ENCODE measurements at places on chromosomes 12 and 14.

- peak; percentile 93 for DNase-seq
These were observed 42.6 kb upstream of the MED13L start for GRCh38 chr12:116319898-116320621.

- no peak for DNase-seq
These were observed 944 bp upstream of the DHRS7 start for GRCh38 chr14:60166142-60166541.

GRCh38 chr14:45426685-45427282 is 173.8 kb upstream of the MIS18BP1 start:
- no peak for DNase-seq

GRCh38 chr12:22275843-22276242 is 58.7 kb downstream of the ST8SIA1 start:
- DNase-seq = no peak

GRCh38 chr12:106771425-106771824 is 3.1 kb upstream of the RIC8B start:
- no peak for DNase-seq

- no peak for DNase-seq
These were observed 59.5 kb downstream of the LRIG3 start for GRCh38 chr12:58860788-58861240.

GRCh38 chr12:22828066-22828465 is 203.1 kb downstream of the ETNK1 start:
- DNase-seq = no peak

DNA sequence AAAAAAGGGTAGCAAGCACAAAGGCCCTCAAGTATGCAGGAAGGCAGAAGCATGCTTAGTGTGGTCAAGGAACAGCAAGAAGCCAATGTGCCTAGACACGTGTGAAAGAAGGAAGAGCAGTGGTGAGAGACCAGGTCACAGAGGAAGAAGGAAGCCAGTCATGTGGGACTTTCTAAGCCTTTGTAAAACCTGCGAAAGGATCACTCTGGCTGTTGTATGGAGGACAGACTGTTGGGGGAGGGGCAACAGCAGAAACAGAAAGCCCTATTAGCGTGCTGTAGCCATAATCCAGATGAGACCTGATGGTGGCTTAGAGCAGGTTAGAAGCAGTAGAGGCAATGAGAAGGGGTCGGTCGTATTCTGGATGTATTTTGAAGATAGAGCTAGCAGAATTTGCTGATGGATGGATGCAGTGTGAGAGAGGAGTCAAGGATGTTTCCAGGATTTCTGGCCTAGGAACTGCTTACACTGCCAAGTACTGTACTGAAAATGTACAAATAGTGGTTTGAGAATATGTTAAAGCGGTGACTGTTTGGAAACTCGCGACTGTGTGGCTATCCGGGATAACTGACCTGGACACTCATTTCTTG is 5.7 kb upstream of the MLF2 start:
- no peak for DNase-seq

GRCh38 chr12:13786646-13787045 is 194.8 kb downstream of the GRIN2B start:
- DNase-seq = no peak

GRCh38 chr14:64721899-64722298 is 17.7 kb downstream of the PLEKHG3 start:
- DNase-seq = no peak

DNA sequence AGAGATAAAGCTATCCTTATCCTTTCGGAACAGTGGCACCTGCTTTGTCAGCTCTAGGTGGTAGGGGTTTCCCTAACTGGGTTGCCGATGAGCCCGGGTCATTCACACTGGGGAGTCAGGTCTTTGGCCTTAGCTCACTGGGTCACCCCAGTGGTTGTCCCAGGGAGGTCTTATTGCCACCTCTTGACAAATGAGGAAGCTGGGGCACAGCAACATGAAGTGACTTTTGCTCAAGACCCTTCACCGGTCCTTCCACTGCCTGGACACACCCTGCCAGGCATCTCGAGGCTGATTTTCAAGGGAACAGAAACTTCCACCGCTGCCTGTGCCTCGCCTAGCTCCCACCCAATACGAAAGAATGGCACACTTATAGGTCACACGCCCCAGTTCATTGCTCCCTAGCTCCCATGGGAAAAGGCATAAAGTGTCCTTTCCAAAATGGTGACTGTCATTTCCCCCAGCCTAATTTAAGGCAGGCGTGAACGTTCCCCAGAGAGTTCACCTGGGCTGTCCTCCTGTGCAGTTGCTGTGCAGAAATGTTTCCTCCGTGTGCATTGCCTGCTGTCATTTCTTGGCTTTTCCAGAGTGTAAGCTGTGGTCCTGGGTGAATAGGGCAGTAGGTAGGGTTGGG is 156.1 kb upstream of the CCND2 start:
- no peak for DNase-seq

- DNase-seq = no peak
These were observed 11.5 kb upstream of the PCED1B start for GRCh38 chr12:47067771-47068431.

- DNase-seq = no peak
These were observed 51.1 kb upstream of the PWP1 start for GRCh38 chr12:107634530-107634929.

DNA sequence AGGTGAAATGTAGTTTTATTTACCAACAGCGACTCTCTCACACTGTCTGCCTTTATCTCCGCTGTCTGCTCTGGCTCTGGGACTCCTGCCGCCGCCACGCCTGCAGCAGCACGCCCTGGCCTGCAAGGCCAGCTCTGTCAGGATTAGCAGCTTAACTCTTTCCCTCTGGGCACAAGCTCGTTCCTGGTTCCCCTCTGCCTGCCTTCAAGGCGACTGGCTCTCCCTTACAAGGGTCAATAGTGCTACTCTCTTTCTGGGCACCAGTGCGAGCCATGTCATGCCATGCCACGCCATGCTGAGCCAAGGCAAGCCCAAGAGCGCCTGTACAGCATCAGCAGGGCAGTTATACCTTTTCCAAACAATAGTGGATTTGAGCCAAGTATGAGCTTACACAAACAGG is 3.6 kb upstream of the CLEC2B start:
- no peak for DNase-seq

GRCh38 chr14:76391981-76392690 is 16.2 kb downstream of the ESRRB start:
- DNase-seq = no peak

GRCh38 chr14:94312481-94313246 is 10.5 kb downstream of the SERPINA6 start:
- DNase-seq = peak; percentile 64

DNA sequence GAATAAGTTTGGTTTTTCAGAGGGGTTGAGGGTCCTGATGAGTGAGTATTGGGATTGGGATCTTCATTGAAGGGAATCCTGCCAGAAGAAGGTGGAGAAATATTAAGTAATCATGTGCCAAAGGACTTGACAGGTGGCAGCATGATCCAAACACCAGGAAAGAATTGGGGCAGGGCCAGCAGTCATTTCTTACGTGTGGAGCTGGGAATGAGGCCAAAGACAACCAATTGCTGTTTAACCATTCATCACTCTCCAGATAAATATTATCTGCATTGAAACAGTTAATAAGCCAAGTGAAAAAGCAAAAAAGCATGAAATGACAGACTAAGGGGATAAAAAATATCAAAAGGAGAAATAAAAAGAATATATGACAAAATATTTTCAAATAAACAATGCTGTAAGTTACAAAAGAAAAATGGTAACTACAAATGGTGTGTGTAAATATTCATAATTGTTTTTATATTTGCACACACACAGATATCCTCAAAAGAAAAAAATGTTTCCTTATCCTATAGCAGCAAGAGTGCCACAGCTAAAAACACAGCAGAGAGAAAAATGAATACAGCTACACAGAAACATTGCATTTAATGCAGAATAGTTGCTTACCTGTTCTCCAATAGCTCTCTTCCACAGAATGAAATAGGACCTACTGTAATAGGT is 26.2 kb downstream of the C2CD5 start:
- no peak for DNase-seq

GRCh38 chr14:51225751-51226150 is 14.3 kb upstream of the TMX1 start:
- no peak for DNase-seq

- DNase-seq = no peak
These were observed 365 bp downstream of the ING4 start for GRCh38 chr12:6662602-6662905.

GRCh38 chr12:58988643-58989344 is 68.5 kb upstream of the LRIG3 start:
- no peak for DNase-seq

- no peak for DNase-seq
These were observed 65.1 kb downstream of the FBXW8 start for GRCh38 chr12:116975779-116976393.

DNA sequence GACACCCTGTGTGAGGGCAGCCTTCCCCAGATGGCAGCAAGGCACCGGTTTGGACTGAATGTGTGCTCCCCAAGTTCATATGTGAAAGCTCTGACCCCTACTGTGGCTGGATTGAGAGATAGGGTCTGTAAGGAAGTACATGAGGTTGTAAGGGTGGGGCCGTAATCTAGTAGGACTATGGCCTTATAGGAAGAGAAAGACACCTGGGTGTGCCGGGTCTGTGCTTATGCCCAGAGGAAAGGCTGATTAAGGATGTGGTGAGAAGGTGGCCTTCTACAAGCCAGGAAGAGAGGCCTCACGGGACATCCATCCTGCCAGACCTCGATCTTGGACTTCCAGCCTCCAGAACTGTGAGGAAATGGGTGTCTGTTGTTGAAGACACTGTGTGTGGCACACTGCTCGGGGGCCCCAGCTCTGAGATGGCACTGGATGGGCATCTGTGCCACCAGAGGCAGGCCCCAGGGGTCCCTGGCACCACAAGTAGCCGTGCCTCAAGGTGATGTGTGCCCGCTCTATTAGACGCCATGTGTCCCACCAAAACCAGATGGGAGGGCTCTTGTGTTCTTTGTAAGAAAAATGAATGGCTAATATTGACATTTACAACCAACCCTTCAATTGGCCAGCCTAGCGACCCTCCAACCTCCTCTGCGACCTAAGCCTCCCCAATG is 22.0 kb downstream of the FGF6 start:
- DNase-seq = no peak

DNA sequence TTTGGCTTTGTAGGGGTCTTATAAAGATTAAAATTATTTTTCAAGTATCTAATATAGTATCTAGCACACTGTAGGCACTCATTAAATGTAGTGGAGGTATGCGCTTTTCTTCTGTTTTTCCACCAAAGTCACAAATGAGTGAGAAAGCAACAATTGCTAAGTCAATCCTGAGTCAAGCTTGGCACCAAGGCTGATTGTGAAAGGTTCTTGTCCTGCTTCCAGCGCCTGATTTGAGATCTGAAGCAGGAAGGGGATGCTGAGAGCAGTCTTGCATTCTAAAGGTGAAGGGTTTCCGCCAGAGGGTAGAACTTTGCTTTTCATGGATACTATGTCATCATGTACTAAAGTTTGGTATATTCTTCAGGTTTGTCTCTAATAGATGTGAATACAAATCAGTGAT is 64.9 kb upstream of the DAAM1 start:
- no peak for DNase-seq

- DNase-seq = no peak
These were observed 5.8 kb downstream of the BMAL2 start for GRCh38 chr12:27338473-27338872.

DNA sequence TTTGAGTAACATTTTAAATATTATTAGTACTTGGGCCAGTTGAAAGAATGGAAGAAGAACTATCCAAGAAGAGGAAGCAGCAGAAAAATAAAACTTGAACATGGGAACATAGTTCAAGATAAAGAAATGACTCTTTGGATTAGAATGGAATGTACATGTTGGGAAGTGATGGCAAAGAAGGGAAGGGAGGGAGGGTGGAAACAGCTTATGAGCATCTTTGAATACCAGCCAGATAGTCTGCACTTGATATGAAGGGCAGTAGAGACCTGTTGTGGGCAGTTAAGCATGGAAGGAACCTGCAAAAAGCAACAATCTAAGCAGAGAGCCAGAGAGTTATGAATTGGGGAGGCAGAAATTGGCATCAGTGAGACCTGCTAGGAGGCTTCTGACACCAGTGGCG is 10.0 kb upstream of the IL22 start:
- DNase-seq = no peak

- peak; percentile 25 for DNase-seq
These were observed 44.1 kb downstream of the SETD3 start for GRCh38 chr14:99436247-99437180.

GRCh38 chr14:63362389-63362819 is 43.7 kb upstream of the GPHB5 start:
- no peak for DNase-seq

DNA sequence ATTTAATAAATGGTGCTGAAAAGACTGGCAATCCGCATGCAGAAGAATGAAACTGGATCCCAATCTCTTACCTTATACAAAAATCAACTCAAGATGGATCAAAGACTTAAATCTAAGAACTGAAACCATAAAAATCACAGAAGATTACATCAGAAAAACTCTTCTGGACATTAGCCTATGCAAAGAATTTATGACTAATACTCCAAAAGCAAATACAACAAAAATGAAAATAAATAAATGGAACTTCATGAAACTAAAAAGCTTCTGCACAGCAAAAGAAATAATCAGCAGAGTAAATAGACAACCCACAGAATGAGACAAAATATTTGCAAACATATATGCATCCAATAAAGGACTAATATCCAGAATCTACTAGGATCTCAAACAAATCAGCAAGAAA is 14.3 kb upstream of the CLEC1A start:
- no peak for DNase-seq

- peak; percentile 87 for DNase-seq
These were observed 17.1 kb upstream of the EMP1 start for GRCh38 chr12:13179211-13180074.

- DNase-seq = no peak
These were observed 27.3 kb downstream of the PTPRB start for GRCh38 chr12:70609739-70610491.

- no peak for DNase-seq
These were observed 71.3 kb downstream of the FLRT2 start for GRCh38 chr14:85601246-85601645.

DNA sequence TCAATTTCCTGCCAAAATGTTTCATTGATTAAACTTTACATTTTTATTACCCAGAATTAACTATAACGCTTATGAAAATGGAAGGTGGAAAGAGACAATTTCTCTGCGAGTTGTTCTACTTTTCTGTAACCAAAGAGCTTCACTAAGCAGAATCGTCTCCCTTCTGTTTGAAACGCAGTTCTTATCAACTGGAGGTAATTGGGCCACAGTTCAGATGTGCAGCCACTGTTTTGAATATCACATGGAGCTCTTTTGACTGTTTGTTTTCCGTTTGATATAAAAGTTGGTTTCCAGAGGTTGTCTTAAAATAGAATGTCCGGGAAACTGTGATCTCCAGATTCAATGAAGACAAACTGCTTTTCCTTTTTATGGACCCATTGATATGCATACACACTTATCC is 183.3 kb upstream of the SEL1L start:
- DNase-seq = no peak

DNA sequence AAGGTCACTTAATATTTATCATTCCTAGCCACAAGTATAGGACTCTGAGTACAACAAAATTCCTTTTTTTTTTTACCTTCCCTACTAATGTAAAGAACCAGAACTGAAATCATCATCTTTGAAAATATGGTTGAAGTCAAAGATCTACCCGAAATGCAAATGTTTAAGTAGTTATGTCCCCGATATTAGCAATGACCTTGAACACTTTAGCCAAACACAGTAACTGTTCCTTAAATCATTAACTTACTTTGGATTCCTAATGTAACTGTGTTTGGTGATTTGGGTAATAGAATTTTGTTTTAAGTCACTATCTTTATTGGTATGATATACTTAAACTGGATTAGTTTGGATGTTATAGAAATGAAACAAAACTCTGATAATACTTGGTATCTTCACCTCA is 14.4 kb downstream of the ITPR2 start:
- DNase-seq = no peak

All from vagina (tissue), 2 donors.